Spinal cord (tissue), 10 donors: ENCODE measurements at places on chromosomes 5 and 9. TPM values are rescaled to one million over a fixed set of nuclear protein-coding genes. Genes with fewer than 3 reads are reported as not detected.

DNA sequence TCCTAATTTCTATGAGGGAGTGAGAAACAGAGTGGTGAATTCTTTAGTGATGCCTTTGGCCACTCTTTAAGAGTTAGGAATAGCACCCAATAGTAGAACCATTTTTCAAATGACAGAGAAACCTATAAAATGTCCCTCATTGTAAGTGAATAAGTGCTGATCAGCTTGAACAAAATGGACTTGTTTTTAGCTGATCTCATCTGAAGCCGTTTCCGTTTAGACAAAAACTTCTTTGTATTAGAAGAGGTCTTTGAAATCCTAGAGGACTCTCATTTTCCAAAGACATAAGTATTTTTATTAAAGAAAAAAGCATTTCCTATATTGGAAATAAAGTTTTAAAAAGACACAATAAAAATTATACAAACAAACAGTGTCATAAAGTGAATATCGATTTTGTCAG is 273.9 kb downstream of the ARHGEF28 start:
- no peak for DNase-seq

- DNase-seq, result no peak
Measured at GRCh38 chr5:168869615-168870227, 290.6 kb upstream of the PANK3 start.

The CSF2 gene
- polyA plus RNA-seq, result not detected

DNA sequence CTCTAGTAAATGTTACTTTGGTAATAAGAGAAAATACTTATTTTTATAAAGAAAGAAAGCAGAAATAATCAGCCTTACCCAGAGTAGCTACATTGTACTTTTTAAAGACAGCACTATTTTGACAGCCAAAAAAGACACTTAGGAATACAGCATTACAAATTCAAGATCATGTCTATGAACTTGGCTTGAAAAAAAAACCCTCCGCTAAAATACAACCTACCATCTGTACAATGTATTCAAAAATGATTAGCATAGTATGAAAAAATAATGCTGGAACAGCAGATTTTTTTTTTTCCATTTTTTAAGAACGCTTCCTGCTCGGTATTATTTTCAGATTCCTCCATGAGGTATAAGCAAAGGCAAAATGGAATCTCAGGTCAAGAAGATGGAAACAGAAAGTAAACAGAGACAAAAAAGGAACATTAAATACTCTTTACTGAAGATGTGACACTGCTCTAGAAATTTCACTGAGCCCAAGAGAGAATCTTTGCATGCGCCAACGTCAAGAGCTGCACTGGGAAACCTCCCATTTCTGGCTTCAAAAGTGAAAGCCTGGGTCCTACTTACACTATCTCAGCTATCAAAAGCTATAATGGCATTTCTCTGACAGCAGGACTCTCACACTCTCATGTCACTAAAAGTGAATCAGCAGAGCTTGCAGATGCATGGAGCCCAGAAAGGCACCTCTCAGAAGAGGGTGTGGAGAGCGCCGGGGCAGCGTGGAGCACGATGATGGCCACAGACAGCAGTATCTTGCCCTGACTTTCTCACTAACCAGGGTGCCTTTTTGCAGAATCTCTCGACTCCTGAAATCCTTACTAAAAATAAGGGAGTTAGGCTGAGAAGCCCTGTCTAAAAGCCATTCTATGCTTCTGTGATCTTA is 167.4 kb downstream of the ELAVL2 start:
- DNase-seq, result no peak
